ENCODE measurements at places on chromosomes 4 and X.

DNA sequence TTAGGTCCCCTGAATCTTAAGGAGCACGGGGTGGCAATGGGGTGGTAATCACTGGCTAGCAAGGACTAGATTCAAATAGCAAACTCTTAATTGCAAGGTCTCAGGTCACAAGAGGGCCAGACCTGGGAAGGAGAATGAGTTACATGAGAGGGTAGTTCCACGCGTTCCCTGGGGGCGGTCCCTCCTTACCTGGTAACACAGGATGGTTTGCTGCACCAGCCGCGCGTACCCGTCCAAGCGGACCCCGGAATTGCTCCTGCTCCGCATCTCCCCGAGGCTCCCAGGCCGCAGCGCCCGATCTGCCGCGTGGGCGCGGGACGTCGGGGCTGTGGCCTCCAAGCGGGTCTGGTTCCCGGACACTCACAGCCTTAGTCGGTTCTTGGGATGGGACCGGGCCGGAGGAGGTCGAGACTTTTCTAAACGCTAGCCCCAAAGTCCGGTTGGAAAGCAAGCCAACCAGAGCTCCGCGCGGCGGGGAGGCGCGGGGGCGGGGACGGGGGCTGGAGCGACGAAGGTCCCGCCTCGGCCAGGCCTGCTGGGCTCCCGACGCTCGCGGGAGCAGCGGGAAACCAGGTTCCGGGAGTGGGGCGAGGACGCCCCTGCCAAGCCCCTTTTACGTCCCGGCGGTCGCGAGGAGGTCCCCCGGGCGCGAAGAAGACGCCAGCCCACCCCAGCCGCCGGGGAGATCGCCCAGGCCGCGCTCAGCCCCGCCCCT, at the start of gene PHKA2:
Gene PHKA2, minus strand, starts transcription at position 449 of the 715 bp plus-strand sequence. Its CDS starts 182 bp downstream, at position 267.
- DNase-seq = peak; percentile 44

DNA sequence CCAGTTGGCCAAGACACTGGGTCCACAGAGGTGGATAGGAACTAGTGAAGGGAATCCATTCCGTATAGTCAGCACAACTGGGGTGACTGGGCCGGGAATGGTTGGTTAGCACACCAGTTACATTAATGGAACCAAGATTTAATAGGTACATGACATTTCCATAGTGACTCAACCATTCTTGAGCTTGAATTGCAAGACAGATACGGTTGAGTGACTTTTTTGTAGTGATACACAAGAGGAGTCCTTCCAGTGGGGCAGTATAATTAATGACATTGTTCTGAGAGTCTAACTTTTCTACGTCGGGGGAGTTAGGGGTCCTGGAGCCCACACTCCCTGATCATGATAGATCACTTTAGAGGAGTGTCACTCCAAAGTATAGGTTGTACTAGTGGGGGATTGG, 211.6 kb upstream of the CXCL13 start:
- DNase-seq = no peak

DNA sequence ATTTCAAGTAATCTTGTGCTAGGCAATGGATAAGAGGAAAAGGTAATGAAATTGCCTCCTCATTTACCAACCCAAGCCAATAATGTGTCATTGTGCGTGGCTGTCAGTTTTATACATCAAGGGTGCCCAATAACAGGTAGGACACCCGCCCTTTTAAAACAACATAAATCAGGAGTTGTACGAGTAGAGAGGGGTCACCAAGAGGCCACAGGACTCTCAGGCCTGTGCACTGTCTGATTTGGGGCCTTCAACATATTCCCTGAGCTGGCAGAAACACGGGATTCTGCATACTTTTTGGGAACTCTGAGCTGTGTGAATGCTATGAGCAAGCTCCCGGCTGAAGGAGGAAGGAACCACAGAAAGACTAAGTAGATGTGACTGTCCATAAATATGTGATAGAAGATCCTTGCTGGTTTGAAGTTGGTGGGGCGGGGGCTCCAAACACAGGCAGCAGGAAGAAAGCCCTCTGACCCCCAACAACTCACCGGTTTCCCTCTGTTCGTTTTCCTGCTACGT, 82.7 kb upstream of the MAML3 start:
- DNase-seq = no peak

DNA sequence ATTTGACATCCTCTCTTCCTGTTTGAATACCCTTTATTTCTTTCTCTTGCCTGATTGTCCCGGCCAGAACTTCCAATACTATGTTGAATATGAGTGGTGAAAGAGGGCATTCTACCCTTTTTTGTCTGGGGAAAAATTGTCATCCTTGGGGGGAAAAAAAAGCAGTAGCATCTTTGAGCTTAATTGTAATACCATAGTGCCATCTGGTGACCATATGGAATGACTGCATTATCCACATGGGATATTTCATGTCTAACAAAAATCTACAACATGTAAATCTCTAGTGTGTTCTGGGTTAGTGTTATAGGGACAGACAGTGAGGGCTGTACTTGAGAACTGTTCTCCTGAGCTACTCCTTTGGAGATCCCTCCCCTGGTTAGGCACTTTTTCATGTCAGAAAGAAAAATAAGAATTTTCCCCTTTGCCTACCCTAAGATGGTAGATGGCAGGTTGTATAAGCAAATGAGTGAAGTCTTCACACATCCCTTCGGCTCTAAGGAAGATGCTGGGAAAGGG, 26.0 kb downstream of the CAPN6 start:
- no peak for DNase-seq

DNA sequence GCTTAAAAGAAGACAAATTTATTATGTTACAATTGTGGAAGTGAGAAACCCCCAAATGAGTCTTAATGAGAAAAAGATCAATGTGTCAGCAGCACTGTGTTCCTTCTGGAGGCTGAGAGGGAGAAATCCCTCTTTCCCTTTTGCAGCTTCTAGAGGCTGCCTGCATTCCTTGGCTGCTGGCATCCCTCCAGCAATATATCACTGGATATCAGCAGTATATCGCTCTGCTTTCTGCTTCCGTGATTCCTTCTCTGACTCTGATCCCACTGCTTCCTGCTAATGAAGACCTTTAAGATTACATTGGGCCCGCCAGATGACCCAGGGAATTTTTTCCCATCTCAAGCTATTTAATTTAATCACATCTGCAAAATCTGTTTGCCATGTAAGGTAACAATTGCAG, 1008.0 kb downstream of the RAPGEF2 start:
- no peak for DNase-seq

DNA sequence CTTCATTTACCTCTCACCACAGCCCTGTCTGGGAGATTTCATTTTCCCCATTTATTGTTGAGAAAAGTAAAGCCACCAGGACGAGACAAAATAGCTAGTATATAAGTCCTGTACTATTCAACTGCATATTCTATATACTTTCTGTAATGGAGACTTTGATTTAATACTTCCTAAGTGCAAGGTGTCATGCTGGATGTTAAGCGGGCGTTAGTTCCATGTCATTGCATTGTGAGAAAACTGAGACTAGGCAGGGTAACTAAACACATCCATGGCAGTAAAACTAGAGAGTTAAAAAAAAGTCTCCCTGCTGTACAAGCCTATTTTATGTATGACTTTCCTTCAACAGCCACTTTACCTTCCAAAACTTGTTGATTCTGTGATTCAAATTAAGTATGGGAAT, 969.6 kb downstream of the STIM2 start:
- DNase-seq = no peak

DNA sequence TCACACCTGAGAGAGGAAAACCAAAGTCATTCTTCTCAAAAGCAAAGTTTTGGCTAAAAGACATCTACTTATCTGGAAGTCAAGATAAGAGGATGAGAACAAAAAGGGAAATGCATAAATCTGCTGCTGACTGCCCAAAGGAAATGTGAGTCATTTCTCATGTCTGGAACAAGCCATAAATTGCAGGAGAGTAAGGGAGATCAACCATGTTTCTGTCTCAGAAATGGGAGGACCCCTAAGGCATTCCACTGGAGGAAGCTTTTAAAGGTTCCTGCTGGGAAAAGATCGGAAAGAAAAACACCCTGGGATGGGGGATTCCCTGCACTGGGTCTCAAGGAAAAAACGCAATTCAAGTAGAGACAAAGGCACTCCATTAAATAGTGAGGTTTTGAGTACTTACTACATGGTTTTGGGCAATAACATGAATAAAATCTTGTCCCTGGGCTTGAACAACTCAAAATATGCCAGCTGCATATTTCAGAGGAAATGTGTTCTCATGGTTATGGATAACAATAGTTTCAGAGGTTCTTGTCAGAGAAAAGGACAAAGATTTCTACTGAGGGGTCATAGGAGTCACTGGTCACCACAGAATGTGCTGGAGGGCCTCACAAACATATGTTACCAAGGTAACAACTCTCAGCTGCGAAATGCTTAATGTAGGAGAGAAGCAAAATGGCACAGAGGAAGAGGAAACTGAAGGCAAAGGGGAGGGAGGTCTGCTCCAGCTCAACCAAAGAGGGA, 19.3 kb downstream of the GPR143 start:
- DNase-seq = no peak

- DNase-seq = no peak
Measured at GRCh38 chrX:48684134-48684533, 535 bp downstream of the WAS start.

GRCh38 chrX:150459196-150459595, 96.1 kb downstream of the MAMLD1 start:
- no peak for DNase-seq

Data from T-helper 9 cell (primary cell).